ENCODE measurements at places on chromosomes 5 and 9. TPM values are rescaled to one million over a fixed set of nuclear protein-coding genes. Genes with fewer than 3 reads are reported as not detected.

MRRF gene
- total RNA-seq: 38.7 TPM

FAM78A gene
- 6.7 TPM for total RNA-seq

GRM6 gene
- not detected for total RNA-seq

CNTNAP3 gene
- total RNA-seq: 48.8 TPM

PANK3 gene
- total RNA-seq: 23.7 TPM

PCDHB7 gene
- 6.7 TPM for total RNA-seq

ZNF883 gene
- 3.1 TPM for total RNA-seq
